Mucosa of gallbladder (tissue), 1 donor: ENCODE measurements at places on chromosomes 7 and 10. TPM values are rescaled to one million over a fixed set of nuclear protein-coding genes. Genes with fewer than 3 reads are reported as not detected.

Gene IL6
- 0.52 TPM for total RNA-seq

GRCh38 chr10:52451817-52452216, 137.7 kb downstream of the DKK1 start:
- no peak for DNase-seq

DNA sequence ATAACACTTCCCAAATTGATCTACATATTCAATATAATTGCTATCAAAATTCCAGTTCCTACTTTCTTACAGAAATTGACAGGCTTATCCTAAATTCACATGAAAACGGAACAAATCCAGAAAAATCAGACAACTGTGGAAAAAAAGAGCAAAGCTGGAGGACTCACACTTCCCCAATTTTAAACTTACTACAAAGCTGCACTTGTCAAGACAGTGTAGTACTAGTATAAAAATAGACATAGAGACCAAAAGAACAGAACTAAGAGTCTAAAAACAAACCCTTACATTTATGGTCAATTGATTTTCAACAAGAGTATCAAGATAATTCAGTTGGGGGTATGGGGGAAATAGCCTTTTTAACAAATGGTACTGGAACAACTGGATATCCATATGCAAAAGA, 27.5 kb downstream of the LMBR1 start:
- no peak for DNase-seq

Gene C10orf67
- 0.14 TPM for total RNA-seq

DNA sequence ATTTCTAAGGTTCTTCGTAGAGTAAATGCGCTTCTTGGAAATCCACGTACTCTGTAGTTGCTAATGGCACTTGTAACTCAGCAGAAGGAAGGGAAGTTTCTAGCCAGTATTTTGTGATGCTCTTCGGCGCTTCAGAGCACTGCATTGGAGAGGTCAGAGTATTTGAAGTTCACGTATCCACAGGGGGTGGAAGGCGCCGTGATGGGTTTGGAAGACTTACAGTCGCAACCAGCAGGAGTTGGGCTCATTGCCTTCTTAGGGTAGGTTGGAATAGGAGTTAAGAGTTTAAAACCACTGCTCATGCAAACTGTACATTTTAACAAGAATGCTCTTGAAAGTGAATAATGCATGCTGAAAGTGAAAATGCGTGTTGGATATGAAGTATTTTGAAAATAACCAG, 49.1 kb downstream of the SHH start:
- no peak for DNase-seq

Gene DNAJC12
- 11.7 TPM for total RNA-seq

GRCh38 chr10:131492211-131492857, 180.8 kb upstream of the TCERG1L start:
- DNase-seq: no peak

DNA sequence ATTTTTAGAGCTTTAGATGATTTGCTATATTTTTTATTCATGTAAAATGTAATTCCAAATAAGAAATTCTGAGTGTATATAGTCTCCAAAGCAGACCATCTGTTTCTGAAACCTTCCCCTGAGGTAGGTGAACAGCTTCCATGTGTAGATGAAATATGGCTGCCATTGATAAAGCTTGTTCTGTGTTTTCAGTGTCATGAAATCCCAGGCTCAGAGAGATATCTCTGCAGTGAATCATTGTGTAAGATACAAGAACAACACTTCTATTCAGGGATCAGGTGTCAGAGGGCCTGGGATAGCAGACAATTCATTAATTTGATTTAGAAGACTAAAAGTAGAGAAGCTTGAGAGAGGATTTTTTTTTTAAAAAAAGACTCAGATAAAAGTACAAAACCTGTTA, 29.1 kb downstream of the ACTA2 start:
- DNase-seq: no peak

- DNase-seq: peak; percentile 86
Measured at GRCh38 chr10:101041252-101041761, 10.3 kb downstream of the SFXN3 start.

Gene CTAGE6
- 0.60 TPM for total RNA-seq

Gene FKBP6
- total RNA-seq: not detected

GRCh38 chr7:27184337-27185012, 557 bp downstream of the HOXA11 start:
- DNase-seq: no peak

Gene UNCX
- total RNA-seq: not detected

GRCh38 chr10:116138897-116139296, 134.1 kb downstream of the GFRA1 start:
- DNase-seq: no peak

DNA sequence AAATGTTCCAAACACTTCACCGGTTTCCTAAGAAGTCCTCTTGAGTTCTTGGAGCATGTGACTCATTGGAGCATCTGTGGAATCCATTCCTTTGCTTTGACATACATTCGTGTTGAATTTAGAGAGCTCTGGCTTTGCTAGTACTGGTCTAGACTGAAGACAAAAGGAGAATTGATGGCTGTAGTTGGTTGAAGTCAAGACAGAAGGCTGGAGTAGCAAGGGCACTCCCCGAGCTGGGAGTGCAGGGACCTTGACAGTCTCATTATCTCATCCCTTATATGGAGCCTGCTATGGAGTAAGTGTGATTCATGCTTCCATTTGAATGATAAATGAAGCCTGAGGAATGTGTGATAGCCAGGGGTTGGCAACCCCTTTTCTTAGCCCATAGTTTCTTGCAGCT, 1249.1 kb downstream of the TYW1 start:
- no peak for DNase-seq

Gene SMKR1
- total RNA-seq: 2.0 TPM

DNA sequence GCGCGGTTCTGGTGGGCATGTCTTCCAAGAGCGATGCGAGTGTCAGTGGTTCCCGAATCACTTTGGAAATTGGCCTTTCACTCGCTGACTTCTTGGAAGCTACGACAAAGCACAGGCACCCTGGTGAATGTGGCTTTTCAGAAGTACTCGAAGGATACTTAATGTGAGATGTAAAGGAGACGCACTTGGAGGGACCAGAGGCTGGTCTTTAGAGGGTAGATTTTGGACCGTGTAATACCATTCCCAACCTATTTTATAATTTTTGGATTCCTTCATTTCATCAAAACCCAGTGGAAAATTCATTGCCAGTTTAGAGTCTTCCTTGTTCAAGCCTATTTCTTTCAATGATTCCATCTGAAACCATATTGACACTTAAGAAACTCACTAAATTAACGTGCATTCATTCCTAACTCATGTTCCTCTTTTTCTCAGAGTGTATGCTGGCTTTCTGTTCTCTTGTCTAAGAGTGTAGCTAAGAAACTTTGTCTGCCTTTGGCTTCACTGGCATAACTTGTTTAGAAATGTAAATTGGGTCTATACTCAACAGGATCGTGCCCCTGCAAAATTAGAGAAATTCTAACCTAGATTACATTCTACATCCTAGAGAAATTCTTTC, 645 bp upstream of the COPG2 start:
- peak; percentile 11 for DNase-seq

- no peak for DNase-seq
Measured at GRCh38 chr10:97003151-97003803, 171.2 kb downstream of the LCOR start.

Gene PAOX
- total RNA-seq: 9.4 TPM

DNA sequence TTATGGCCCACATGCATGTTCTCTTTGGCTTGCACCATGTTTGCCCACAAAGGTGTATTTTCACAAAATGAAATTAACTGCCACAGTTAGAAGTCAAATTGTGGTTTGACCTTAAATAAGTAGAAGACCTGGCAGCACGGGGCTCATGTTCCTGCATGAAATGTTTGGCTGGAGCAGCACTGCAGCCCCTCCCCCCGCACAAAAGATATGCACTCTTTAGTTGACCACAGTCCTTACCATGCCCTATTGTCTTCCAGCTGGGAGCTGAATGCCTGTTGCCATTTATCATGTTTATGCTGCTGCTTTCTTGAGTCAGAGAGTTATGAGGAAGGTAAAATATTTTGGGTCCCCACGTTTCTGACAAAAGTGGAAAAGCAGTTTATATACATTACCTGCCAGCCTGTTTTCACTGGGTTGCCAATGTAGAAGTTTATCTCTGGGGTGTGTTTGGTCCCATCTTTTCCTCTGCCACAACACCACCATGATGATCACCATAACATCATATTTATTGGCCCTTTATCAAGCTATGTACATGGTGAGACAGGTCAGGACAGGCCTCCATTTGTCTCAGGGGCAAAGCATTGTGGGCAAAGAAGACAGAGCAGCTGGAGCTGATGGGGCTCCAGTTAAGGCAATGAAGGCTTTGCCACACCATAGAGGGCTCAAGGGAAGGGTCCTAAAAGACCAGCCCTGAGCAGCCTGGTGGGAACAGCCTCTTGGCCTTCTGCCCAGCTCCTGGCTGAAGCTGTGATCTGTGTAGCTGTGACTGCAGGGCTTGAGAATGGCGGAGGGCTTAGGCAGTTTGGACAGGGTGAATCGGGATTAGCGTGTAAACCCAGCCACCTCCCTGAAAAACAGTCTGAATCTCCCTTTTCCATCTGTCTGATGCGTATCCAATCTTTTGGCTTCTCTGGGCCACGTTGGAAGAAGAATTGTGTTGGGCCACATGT, 5.4 kb downstream of the PRF1 start:
- DNase-seq: no peak

DNA sequence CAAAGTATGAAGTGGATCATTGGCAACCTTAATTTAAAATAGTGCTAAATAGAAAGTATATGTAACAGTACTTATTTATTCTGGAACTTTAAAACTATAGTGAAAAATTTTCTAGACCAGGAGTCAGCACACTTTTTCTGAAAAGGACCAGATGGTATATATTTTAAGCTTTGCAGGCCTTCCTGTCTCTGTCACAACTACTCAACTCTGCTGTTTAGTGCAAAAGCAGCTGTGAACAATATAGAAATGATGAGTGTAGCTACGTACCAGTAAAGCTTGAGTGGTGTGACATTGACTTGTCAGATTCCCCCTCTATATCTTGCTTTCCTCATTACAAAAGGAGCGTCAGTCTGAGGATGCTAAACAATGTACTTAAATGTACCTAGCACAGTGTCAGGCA, 88.1 kb upstream of the IGFBP3 start:
- DNase-seq: no peak

Gene LEP
- total RNA-seq: not detected

GRCh38 chr7:18467011-18467410, 28.5 kb upstream of the HDAC9 start:
- DNase-seq: no peak

- DNase-seq: no peak
Measured at GRCh38 chr10:62108759-62109586, 159.7 kb downstream of the RTKN2 start.

Gene ITPRID1
- 0.43 TPM for total RNA-seq

GRCh38 chr7:85405016-85405902, 218.4 kb upstream of the SEMA3D start:
- no peak for DNase-seq

DNA sequence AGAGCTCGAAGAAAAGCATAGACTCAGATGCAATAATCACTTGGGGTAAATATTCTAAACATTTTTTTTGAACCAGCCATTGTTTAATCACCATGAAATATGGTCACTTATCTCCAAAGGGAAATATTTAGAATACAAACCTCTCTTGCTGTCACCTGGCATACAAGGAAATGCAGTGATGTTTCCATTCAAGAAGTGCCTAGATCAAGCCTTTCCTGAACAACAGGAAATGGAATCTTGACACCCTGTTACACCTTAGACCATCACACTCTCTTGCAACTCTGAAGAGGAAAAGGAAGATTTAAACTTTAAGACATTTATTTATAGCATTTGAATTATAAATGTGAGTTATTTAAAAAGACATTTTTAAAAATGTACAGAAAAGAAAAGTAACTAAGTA, 263.0 kb upstream of the BMPER start:
- no peak for DNase-seq

DNA sequence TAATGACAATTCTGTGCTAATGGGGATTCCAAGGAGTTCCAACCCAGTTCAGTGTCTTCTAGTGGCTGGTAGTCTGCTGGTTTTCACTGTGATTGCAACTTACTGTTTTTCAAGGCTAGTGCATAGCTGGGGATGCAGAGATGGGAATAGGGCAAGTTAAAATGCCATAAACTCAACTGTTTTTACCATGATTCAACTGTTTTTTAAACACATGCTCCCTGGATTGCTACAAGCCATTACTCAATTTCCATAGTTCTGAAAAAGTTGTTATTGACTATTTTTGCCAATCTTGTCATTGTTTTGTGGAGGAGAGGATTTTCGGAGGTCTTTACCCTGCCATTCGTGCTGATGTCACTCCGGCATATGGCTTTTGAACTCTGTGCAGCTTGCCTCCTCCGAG, 245.3 kb downstream of the SUGCT start:
- no peak for DNase-seq

GRCh38 chr7:36986511-36986933, 262.2 kb upstream of the AOAH start:
- DNase-seq: no peak

- DNase-seq: no peak
Measured at GRCh38 chr10:11146402-11147171, 128.9 kb downstream of the CELF2 start.

Gene SCIN
- total RNA-seq: 10.6 TPM

DNA sequence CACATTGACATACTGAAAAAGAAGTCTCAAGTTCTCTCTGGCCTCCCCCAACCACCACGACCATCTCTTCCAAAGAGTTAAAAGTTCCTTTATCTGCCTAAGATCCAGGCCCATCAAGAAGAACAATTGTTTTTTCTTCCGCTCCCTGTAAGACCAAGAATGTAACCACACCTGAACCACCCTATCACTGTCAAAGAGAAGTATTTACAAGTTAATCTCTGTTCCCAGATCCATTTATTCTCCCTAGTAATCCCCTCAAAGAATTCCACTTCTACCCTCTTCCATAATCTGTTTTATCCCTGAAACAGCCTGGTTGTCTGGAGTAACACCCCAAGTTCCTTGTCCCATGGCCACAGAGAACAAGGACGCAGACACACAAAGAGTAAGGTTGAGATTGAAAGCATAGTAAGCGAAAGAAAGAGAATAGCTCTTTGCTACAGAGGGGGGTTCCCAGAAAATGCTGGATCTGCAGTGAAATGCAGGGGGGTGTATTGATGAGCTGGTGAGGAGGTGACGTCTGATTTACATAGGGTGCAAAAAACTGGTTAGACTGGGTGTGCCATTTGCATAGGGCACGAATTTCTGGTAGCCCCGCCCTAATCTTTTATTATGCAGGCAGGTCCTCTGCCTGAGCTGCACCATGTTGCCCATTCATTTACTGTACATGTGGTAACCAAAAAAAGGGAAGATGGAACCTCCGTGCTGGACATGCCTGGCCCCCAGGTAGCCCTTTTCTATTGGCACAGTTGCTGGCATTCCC, 122.0 kb downstream of the SKIDA1 start:
- DNase-seq: no peak

Gene CPA2
- total RNA-seq: 3.3 TPM

Gene FAM131B
- total RNA-seq: 6.6 TPM

Gene FAM25G
- not detected for total RNA-seq

GRCh38 chr7:141477865-141478264, 73.3 kb upstream of the AGK start:
- no peak for DNase-seq

GRCh38 chr7:48084727-48085432, 4.2 kb upstream of the UPP1 start:
- DNase-seq: peak; percentile 59

DNA sequence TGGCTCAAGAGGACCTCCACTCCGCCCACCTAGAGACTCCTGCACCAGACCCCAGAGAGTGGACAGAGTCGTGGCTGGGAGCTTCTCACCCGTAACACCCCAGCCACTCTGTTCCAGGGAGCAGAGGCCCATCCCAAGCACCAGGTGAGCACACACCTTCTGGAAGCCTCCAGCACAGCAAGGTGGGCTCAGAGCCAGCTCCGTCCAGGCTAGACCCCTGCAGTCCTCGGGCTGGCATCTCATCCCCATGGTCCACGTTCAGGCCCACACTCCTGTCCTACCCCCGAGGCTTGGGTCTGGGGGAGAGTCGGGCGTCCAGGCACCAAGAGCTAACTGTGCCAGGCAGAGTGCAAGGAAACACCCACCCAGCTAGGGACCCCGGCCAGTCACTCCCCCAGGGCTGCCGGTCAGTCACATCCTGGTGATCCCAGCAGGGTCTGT, 13.2 kb downstream of the PDGFA start:
- no peak for DNase-seq
